ENCODE measurements at places on chromosomes 11 and 22.

GRCh38 chr11:35804451-35805040 lies 139.3 kb upstream of the LDLRAD3 start:
- DNase-seq = no peak

- no peak for DNase-seq
Observed at GRCh38 chr11:2127482-2128129, 11.6 kb downstream of the IGF2 start.

- DNase-seq = no peak
Observed at GRCh38 chr11:78800096-78800690, 225.5 kb upstream of the NARS2 start.

GRCh38 chr11:121564948-121565684 lies 112.3 kb upstream of the SORL1-AS1 start:
- DNase-seq = no peak

- DNase-seq = no peak
Observed at GRCh38 chr22:32684148-32684821, 117.2 kb upstream of the TIMP3 start.

GRCh38 chr22:20636945-20637344 lies 129.5 kb downstream of the MED15 start:
- no peak for DNase-seq

GRCh38 chr11:7871056-7871455 lies 60.0 kb downstream of the OR10A6 start:
- DNase-seq = no peak

- no peak for DNase-seq
Observed at GRCh38 chr11:112265659-112266409, 5.2 kb upstream of the PLET1 start.

GRCh38 chr11:120350637-120351036 lies 14.4 kb downstream of the ARHGEF12 start:
- DNase-seq = no peak

- DNase-seq = no peak
Observed at GRCh38 chr11:31422703-31423102, 53.0 kb downstream of the DNAJC24 start.

DNA sequence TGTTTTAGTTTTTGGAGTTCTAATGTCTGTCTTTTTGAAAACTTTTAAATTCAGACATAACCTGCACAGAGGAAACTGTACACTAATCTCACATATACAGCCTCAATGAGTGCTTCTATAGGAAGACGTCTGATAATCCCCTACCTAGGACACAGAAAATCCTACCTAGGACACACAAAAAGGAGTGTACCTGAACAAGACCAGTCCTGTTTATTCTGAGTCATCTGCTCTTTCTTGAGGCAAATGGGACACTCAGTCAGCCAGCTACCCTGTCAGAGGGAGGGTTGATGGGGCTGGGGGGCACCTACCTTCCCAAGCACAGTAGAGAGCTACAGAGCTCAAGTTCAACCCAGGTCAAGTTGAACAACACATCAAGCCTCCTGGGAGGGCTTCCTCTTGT lies 346.6 kb upstream of the NCAM1 start:
- DNase-seq = no peak

Measured in stimulated activated CD4-positive, alpha-beta T cell treated with anti-CD3 and anti-CD28 coated beads, Interleukin-1b, Interleukin-23, amount 100 ng/mL, for 1 hour (primary cell).